ENCODE measurements at places on chromosomes 2 and 18.

DNA sequence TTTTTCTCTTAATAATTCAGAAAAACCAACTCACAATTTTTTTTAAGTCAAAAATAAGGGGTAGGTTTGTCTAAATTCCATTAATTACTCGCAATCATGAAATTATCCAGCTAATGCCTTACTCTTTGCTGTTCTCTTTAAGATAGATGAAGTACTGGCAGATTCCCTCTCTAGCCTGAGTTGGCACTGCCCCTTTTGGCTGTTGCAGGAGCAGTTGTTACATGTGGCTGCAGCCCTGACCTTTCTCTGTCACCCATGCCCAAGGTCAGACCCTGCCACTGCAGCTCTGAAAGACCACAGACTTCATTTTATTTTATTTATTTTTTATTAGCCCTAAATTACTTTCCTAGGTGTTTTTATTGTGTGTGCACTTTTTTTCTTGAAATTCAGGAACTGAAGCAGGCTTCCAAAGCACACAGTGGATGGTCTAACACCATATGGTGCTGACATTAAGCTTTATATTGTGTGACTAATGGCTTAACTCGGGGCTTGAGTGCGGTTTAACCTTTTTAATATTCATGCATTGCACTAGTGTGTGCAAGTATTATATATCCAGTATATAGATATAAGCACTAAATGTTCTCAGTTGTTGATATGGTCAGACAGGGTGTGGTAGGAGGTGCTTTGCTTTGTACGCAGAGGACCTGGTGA lies 313.0 kb downstream of the CDH2 start:
- DNase-seq: no peak

GRCh38 chr2:3207091-3207491 lies 170.5 kb downstream of the EIPR1 start:
- DNase-seq: no peak

DNA sequence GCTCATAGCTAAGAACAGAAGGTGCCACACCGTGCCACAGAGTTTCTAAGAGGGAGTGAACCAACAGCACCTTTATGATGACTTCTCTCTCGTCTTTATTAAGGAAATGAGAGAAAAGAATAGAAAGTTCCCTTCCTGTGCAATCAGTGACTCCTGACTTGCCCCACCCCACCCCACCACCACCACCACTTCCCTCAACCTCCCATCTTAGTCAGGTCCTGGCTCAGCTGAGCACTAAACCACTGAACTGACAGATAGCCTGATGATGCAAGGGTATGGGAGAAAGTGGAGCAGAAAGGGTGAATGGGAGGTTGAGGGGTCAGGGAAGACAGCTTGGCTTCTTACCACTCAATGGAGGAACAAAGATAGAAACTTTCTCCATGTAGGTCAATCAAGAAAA lies 75.2 kb upstream of the RMDN2 start:
- DNase-seq: no peak

GRCh38 chr2:102301867-102302362 lies 9.4 kb upstream of the IL1RL1 start:
- DNase-seq: peak; percentile 15

DNA sequence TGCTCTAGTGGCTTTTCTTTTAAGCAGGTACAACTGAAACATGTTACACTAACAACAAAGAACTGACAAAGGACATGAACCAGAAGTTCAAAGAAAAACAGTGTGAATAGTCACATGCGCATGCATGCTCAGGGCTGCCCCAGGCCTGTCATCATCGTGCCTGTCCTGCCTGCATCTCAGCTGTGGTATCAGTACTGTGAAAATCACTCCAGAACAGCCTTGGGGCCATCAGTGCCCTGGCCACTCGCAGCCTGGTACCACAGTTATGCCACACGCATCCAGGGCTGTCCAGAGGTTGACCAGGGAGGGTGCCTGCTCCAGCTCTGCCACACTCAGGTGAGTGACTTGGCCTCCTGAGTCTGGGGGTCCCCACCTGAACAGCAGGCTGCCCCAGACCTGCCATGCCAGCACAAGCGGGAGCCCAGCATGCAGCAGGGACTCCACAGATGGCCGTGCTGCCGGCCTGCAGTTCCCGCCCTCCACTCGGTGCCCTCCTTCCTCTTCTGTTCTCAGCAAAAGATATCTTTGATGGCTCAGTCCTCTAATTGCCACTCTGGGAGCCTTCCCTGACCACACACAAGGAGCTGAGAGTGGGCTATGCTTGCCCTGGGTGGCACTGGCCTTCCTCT lies 12.3 kb downstream of the LIMS2 start:
- no peak for DNase-seq

- no peak for DNase-seq
Observed at GRCh38 chr2:26355038-26355995, 8.7 kb upstream of the ADGRF3 start.

- DNase-seq: no peak
Observed at GRCh38 chr2:210842896-210843295, 286.5 kb downstream of the CPS1 start.

DNA sequence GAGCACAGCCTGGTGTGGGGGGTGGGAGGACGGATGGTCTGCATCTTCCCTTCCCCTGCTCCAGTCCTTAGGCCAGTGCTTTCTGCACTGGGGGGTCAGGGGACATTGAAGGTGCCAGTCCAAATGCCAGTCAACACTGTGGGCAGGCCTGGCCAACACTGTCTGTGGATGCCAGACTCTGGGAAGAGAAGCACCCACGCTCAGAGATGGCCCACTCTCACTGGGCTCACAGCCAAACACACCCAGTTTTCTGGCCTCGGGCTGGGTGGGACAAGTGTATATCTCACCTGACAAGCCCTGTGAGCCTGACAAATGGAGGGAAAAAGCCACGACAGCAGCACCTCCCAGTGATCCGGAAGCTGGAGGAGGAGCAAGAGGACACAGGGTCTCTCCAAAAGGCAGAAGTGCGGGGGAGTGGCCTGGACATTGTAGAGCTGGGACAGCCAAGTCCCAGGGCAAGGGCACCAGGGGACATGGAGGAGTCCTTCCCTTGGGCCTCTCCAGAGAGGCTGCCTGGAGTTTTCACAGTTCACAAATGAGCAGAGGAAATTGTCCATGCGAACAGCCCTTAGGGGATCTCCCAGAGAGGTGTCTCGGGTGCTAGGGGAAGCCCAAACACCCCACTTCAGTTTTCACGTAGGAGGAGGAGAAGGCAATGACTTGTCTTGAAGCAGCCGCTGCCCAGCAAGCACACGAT lies 79.3 kb downstream of the SDC1 start:
- no peak for DNase-seq

Measured in stimulated activated CD8-positive, alpha-beta memory T cell treated with anti-CD3 and anti-CD28 coated beads, Interleukin-7, amount 100 ng/mL, for 1 hour (primary cell).